ENCODE measurements at places on chromosomes 2 and 18. TPM values are rescaled to one million over a fixed set of nuclear protein-coding genes. Genes with fewer than 3 reads are reported as not detected.
A peak's percentile ranks its signal among the peaks of the same experiment; 100 is the strongest.

DNA sequence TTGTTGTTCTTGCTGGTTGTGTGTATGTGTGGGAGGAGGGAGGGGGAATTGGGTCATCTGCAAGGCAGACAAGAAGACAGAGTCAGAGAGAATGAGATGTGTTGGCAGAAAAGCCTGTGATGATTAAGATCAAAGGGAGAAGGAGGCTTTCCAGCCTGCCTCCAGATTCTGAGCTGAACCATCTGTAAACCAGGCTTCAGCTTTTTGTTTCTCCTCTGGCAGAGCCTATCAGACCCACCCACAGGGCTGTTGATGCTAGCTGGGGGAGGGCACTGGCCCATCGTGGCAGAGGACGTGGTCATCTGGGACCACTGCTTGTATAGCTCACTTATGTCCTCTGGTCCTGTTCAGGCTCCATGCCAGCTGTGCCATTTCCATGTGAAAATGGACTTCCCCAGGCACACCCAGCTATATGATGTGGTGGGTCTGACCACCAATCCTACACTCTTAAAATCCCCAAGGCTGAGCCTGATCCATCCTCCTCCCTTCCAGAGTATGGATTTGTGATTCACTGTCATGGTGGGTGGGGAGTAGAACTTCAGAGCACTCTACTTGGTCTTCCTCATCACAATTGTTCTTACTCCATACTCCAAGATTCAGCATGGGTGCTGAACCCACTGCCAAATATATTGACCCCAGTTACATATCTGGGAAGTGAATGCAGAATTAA, 27.8 kb upstream of the COL6A3 start:
- H3K27me3 ChIP-seq, result no peaks in the 10 kb centered on the region
- no peaks in the 10 kb centered on the region for H3K4me1 ChIP-seq
- no peak overlapping the region for H3K27ac ChIP-seq
- no peaks in the 10 kb centered on the region for H3K36me3 ChIP-seq
- H3K4me3 ChIP-seq, result no peak overlapping the region

GRCh38 chr2:95333056-95333455, 35.9 kb downstream of the KCNIP3 start:
- H3K4me1 ChIP-seq, result no peaks in the 10 kb centered on the region
- DNase-seq, result no peak
- no peaks in the 10 kb centered on the region for H3K36me3 ChIP-seq
- no peaks in the 10 kb centered on the region for H3K27me3 ChIP-seq
- H3K27ac ChIP-seq, result no peak overlapping the region

- H3K4me3 ChIP-seq, result no peak overlapping the region
- H3K4me1 ChIP-seq, result no peaks in the 10 kb centered on the region
- H3K27me3 ChIP-seq, result no peaks in the 10 kb centered on the region
- H3K36me3 ChIP-seq, result no peaks in the 10 kb centered on the region
- DNase-seq, result no peak
Measured at GRCh38 chr18:37400802-37401201, 164.8 kb downstream of the CELF4 start.

FAM228A gene
- 0.19 TPM for total RNA-seq

GRCh38 chr2:31366733-31367132, 47.8 kb downstream of the XDH start:
- no peak overlapping the region for H3K4me3 ChIP-seq
- no peak overlapping the region for H3K27ac ChIP-seq
- H3K27me3 ChIP-seq, result no peaks in the 10 kb centered on the region
- no peak for DNase-seq
- no peaks in the 10 kb centered on the region for H3K36me3 ChIP-seq

DNA sequence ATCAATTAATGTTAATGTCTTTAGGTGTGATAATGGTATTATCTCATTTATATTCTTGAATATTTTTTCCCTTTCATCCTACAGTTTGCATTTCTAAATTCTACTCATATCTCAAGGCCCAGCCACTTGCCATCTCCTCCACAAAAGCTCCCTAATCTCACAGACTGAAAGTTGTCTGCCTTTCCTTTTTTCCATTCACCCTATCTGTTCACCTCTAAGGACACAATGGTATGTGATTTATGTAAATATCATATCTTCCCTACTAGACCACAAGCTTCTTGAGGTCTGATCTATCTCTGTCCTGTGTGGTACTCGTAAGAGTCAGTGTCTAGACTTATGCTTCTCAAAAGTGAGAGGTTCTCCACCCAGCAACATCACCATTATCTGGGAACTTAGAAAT, 3.9 kb upstream of the SPC25 start:
- no peaks in the 10 kb centered on the region for H3K27me3 ChIP-seq
- no peaks in the 10 kb centered on the region for H3K36me3 ChIP-seq
- no peak overlapping the region for H3K4me3 ChIP-seq
- no peak overlapping the region for H3K27ac ChIP-seq

DNA sequence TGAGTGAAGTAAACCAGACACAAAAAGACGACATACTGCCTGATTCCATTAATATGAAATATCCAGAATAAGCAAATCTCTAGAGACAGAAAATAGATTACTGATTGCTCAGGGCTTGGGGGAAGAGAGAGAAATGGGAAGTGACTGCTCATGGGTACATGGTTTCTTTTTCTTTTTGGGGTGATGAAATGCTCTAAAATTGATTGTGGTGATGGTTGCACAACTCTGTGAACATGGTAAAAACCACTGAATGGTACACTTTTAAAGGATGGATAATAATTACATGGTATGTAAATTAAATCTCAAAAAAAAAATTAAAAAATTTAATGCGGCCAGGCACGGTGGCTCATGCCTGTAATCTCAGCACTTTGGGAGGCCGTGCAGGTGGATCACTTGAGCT, 39.3 kb downstream of the RPL31 start:
- no peak overlapping the region for H3K27ac ChIP-seq
- no peaks in the 10 kb centered on the region for H3K4me1 ChIP-seq
- DNase-seq, result no peak
- no peaks in the 10 kb centered on the region for H3K36me3 ChIP-seq
- H3K4me3 ChIP-seq, result no peak overlapping the region

FHOD3 gene
- total RNA-seq, result 0.25 TPM

GREB1 gene
- 5.5 TPM for total RNA-seq

GRCh38 chr2:225367482-225367881, 32.0 kb upstream of the NYAP2 start:
- H3K27ac ChIP-seq, result no peak overlapping the region
- H3K4me3 ChIP-seq, result no peak overlapping the region
- no peaks in the 10 kb centered on the region for H3K4me1 ChIP-seq
- DNase-seq, result no peak
- no peaks in the 10 kb centered on the region for H3K27me3 ChIP-seq

GRCh38 chr2:73896362-73897239, 3.8 kb downstream of the ACTG2 start:
- H3K27ac ChIP-seq, result no peak overlapping the region
- H3K4me3 ChIP-seq, result no peak overlapping the region
- H3K4me1 ChIP-seq, result no peaks in the 10 kb centered on the region
- DNase-seq, result no peak
- H3K36me3 ChIP-seq, result no peaks in the 10 kb centered on the region
- H3K27me3 ChIP-seq, result no peaks in the 10 kb centered on the region

DNA sequence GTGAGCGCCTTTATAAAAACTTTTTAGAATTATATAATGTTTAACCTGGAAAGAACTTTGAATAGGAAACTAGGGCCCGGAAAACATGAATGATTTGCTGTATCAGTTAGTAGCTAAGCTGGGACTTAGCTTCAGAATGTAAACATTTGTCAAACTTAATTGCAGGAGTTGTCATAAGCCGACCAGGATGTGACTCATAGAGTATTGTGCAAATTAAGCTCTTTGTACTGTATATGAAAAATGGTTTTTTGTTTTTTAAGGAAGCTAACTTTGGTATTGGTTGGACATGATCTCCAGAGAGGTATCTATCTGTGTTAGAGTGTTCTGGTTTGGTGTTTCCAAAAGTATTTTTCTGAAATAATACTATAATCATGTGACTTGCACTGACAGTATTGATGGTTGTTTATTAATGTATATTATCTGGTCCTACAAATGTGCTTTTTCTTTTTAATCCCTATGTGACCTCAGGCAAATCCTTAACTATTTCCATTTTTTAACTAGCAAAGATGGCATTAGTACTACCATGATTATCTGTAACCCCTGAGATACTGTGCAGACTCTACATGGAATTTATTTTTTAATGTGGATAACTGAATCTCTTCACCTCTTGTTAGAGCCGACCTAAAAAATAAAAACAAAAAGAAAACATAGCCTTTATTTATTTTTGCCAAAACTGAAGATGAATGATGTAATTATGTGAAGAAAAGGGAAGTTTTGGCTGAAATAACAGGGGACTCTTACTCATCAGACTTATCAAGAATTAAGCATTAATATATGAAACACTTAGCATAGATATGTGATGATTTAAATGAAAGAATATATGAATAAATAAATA, 11.7 kb downstream of the YIPF4 start:
- H3K27ac ChIP-seq, result peak overlapping the region; percentile 51
- peaks cover 31% of the 10 kb centered on the region for H3K4me1 ChIP-seq
- DNase-seq, result no peak
- H3K4me3 ChIP-seq, result no peak overlapping the region
- H3K27me3 ChIP-seq, result no peaks in the 10 kb centered on the region

DUSP28 gene
- 3.5 TPM for total RNA-seq

ZNF514 gene
- total RNA-seq, result 16.3 TPM

DNA sequence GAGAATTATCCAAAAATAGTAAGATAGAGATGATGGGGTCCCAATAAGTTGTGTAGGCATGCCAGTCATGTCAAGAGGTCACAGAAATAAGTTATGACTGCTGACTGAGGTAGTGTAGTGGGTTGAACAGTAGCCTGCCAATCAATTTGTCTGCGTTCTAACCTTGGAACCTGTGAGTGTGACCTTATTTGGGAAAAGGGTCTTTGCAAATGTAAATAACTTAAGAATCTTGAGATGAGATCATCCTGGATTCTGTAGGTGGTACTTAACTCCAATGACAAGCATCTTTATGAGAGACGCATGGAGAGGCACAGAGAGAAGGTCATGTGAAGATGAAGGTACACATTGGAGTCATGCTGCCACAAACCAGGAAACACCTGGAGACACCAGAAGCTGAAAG, 31.0 kb downstream of the ACVR1 start:
- no peak for DNase-seq
- H3K27ac ChIP-seq, result no peak overlapping the region
- H3K36me3 ChIP-seq, result no peaks in the 10 kb centered on the region
- H3K4me1 ChIP-seq, result peaks cover 27% of the 10 kb centered on the region
- H3K4me3 ChIP-seq, result no peak overlapping the region
- no peaks in the 10 kb centered on the region for H3K27me3 ChIP-seq

GRCh38 chr2:168758970-168759820, 43.2 kb upstream of the NOSTRIN start:
- H3K27ac ChIP-seq, result no peak overlapping the region
- DNase-seq, result no peak
- no peaks in the 10 kb centered on the region for H3K4me1 ChIP-seq
- no peaks in the 10 kb centered on the region for H3K36me3 ChIP-seq
- no peak overlapping the region for H3K4me3 ChIP-seq

GRCh38 chr2:2325516-2325915, 5.6 kb downstream of the MYT1L start:
- no peak for DNase-seq
- no peaks in the 10 kb centered on the region for H3K36me3 ChIP-seq
- H3K4me1 ChIP-seq, result no peaks in the 10 kb centered on the region
- no peaks in the 10 kb centered on the region for H3K27me3 ChIP-seq
- H3K4me3 ChIP-seq, result no peak overlapping the region

ACADL gene
- 20.8 TPM for total RNA-seq

DNA sequence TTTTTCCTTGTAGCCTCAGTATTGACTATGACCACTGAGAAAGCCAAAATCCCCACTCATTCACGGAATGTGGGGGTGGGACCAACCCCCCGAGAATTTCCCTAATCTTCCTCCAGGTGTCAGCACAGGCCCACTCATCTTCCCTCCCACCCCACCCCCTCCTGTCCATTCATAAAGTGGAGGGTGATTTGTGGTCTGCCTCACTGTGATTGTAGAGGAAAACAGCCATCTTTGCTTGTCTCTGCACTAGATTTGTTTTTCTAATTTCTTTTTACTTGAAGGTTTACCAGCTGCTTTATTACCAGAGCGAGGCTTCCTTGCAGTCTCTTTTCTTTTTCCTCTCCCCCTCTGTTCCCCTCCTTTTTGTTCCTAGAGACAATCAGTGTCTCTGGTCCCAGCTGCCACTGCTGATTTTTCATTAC, 171.8 kb downstream of the ICOS start:
- H3K4me3 ChIP-seq, result no peak overlapping the region
- H3K36me3 ChIP-seq, result no peaks in the 10 kb centered on the region
- DNase-seq, result no peak
- H3K4me1 ChIP-seq, result no peaks in the 10 kb centered on the region

- no peak overlapping the region for H3K4me3 ChIP-seq
- H3K4me1 ChIP-seq, result no peaks in the 10 kb centered on the region
- H3K27me3 ChIP-seq, result no peaks in the 10 kb centered on the region
- no peaks in the 10 kb centered on the region for H3K36me3 ChIP-seq
- DNase-seq, result no peak
Measured at GRCh38 chr2:225457482-225457881, 58.0 kb downstream of the NYAP2 start.

KCNS3 gene
- 3.3 TPM for total RNA-seq

DNA sequence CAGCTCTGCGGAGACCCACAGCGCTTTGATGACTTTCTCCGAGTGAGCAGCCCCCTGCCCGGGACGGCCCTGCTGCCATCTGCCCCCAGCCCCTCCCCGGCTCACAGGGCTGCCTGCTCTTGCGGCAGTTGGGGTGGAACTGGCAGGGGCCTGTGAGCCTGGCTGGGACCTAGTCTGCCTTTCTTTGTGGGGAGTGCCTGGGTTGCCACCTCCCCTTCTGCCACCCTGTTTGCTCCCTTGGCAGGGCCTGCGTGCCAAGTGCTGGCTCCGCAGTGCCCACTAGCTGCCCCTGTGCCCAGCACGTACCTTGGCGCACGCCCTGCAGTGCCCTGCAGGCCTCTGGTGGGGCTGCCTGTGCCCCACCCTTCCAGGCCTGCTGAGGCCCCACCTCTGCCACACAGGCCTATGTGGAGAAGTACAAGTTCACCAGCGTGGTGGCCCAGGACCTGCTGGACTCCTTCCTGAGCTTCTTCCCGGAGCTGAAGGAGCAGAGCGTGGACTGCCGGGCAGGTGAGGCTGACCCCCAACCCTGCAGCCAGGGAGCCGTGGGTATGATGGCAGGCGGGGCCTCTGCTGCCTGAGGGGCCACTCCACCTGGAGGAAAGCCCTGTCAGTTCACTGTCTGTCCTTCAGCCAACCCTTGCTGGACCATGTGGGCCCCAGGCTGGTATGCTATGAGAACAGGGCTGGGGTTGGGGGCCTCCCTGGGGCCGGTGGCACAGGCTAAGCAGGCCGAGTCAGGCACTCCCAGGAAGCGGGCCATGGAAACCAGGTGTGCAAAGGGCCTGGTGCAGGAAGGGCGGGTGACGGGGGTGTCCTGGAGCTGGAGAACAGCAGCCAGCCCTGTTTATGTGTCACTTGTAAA, 7.0 kb downstream of the RNPEPL1 start:
- no peaks in the 10 kb centered on the region for H3K27me3 ChIP-seq
- peaks cover 8% of the 10 kb centered on the region for H3K4me1 ChIP-seq
- peaks cover 16% of the 10 kb centered on the region for H3K36me3 ChIP-seq
- no peak overlapping the region for H3K27ac ChIP-seq

GRCh38 chr2:214117054-214117453, 293.8 kb upstream of the VWC2L start:
- H3K4me1 ChIP-seq, result no peaks in the 10 kb centered on the region
- H3K36me3 ChIP-seq, result no peaks in the 10 kb centered on the region
- H3K27me3 ChIP-seq, result no peaks in the 10 kb centered on the region
- no peak for DNase-seq
- H3K27ac ChIP-seq, result no peak overlapping the region
